ENCODE measurements at places on chromosomes 11 and 22.

GRCh38 chr22:39298241-39298987, 21.0 kb downstream of the RPL3 start:
- no peak for DNase-seq

DNA sequence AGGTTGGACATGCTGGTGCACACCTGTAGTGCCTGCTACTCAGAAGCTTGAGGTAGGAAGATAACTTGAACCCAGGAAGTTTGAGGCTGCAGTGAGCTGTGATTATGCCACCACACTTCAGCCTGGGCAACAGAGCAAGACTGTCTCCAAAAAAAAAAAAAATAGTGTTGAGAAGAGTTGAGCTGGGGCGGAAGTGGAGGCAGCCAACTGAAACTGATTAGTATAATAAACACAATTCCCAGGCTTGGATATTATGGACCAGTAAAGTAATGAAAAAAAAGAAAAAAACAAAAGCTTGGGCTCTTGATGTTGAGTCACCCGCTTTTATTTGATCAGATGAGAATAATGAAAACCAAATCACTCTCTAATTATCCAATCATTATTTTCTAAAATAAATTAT, 21.0 kb downstream of the LDLRAD3 start:
- DNase-seq, result no peak

DNA sequence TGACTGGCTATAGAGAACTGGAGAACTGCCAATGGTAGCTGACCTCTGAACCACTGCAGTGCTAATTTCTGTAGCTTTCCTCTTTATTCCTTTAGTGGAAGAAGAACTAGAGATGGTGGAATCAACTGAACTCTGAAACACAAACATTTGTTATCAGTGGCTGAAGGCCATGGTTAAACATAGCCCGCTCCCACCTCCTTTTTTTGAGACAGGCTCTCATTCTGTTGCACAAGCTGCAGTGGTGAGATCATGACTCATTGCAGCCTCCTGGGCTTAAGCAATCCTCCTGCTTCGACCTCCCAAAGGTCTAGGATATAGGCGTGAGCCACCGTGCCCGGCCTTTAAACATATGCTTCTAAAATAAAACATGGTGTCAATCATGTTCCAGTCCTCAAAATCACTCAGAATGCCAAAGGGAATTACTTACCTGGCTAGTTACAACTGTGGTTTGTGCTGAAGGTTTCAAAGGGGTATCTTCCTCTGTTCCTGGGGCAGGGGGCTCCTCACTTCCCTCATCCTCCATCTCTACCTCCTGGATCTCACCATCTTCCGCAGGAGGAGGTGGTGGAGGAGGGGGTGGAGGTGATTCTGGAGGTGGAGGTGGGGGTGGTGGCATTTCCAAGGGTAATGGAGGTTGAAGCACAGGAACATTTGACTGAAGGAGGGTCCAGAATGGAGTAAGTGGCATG, 9.0 kb upstream of the AGBL2 start:
- no peak for DNase-seq

GRCh38 chr11:128860571-128861361, 6.3 kb downstream of the KCNJ1 start:
- no peak for DNase-seq

- DNase-seq, result peak; percentile 62
Measured at GRCh38 chr11:120532832-120533196, 21.3 kb downstream of the GRIK4 start.

GRCh38 chr11:61293867-61294716, 1.0 kb downstream of the VWCE start:
- DNase-seq, result peak; percentile 79

- peak; percentile 51 for DNase-seq
Measured at GRCh38 chr22:43862074-43862881, at the start of gene SULT4A1. Gene SULT4A1 (minus strand): TSS chr22:43862513. CDS start chr22:43862382, 131 bp downstream.

GRCh38 chr11:124863826-124864165, 1.4 kb upstream of the ROBO3 start:
- DNase-seq, result no peak

- peak; percentile 47 for DNase-seq
Measured at GRCh38 chr11:20022363-20023081, 137.8 kb downstream of the DBX1 start.

DNA sequence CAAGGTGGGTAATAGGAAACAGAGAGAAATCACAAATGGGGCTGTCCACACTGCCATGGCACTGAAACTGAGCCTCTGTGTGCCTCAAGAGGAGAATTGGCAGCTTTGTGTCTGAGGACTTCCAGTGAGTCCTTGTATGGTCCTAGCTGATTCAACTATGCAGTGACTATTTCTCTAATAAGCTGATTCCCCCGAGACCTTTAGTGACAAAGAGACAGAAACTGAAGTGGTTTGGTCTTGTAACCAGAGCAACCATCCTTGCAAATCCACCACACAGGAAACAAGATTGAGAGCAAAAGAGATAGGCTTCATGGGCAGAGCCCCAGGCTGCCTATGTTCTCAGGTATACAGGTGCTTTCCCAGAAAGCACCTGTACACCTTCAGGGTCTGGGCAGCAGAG, 1038.5 kb downstream of the NTM start:
- no peak for DNase-seq

DNA sequence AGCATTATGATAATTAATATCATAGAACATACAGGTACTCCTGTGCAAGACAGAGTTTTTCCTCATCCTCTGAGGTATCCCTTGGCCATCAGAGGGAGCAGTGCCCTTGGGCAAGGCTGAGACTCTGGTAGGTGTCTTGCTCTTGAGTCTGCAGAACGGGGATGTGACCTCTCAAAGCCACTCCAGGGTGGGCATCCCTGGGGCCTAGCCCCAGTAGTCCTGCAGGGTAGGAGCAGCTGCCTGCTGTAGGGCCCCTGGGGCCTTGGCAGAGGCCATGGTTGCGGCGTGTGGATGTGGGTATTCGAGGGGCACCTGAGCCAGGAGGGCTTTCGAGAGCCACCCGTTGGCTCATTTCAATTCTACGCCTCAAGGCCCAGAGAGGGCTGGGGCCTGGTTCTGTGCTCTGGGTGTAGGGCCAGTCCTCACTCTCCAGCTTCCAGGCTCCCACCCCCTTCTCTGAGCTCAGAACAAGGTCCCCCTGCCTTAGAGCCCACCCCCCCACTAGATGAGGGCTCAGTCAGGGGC, 7.7 kb upstream of the OMP start:
- no peak for DNase-seq

DNA sequence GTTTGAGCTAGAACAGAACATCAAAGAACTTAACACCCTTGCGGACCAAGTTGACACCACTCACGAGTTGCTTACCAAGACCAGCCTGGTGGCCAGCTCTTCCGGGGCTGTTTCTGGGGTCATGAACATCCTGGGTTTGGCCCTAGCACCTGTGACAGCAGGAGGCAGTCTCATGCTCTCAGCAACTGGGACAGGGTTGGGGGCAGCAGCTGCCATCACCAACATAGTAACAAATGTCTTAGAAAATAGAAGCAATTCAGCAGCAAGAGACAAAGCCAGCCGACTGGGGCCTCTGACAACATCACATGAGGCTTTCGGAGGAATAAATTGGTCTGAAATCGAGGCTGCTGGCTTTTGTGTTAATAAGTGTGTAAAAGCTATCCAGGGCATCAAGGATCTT, 8.7 kb downstream of the APOL5 start:
- DNase-seq, result no peak

GRCh38 chr11:67500831-67501715, 4.1 kb downstream of the PITPNM1 start:
- DNase-seq, result no peak

- peak; percentile 54 for DNase-seq
Measured at GRCh38 chr22:22422629-22423112, 85.9 kb downstream of the ZNF280B start.

GRCh38 chr11:77630157-77630710, 7.4 kb downstream of the CLNS1A start:
- no peak for DNase-seq

DNA sequence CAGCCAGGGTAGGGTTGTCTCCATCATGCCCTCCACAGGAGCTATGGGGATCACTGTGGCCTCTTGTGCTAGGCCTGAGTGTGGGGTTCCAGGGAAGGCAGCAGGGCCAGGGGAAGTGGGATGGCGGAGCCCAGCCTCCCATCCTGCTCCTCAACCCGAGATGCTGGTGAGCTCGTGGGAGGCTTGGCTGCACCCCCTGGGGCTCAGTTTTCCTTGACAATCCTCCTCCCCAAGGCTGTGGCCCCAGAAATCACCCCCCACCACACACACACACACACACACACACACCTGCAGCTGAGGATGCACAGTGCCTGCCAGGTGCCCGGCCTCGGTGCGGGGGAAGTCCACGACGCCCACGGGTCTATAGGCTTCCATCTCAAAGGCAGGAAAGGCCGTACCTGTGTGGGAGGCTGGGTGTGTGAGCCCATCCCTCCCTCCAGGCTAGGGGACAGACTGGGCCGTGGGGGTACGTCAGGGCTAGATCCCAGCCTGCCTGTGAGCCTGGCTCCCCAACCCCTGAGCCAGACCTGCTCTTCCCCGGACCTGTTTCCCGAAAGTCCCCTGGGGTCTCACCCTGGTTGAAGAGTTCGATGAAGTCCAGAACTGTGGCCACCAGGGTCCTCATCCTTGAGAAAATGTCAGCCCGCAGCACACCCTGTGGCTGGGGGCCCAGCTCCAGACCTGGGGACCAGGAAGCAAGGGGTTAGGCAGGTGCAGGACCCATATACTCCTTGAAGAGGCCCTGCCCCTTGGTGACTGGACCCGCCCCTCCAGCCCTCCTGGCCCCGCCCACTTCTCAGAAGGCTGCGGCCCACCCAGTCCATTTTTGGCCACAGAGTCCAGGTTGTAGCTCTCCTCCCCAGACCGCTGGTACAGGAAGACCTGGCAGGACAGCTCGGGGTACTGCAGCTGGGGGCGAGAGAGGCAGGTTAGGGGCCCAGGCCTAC, 5.2 kb upstream of the TBX10 start:
- DNase-seq, result no peak

- no peak for DNase-seq
Measured at GRCh38 chr11:120392314-120392713, 56.1 kb downstream of the ARHGEF12 start.

DNA sequence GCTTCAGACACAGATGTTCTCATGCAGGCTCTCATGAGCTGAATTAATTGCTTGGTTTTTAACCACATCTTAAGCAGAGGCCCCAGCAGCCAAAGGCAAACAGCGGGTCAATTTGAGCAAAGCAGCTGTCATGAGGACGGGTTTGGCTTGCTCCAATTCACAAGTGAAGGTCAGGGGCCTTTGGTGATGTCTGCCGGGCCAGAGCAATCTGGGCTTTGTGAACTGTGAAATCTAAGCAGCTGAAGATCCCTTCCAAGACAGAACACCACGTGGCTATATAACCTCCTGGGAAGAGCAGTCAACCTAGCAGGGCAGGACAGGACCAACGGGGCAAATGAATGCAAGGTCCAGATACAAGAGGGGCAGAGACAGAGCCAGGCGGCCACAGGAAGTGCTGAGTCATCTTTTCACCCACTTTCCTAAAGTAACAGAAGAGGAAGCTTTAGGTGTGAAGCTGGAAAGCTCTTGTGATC, 187.3 kb upstream of the B3GAT1 start:
- DNase-seq, result no peak

DNA sequence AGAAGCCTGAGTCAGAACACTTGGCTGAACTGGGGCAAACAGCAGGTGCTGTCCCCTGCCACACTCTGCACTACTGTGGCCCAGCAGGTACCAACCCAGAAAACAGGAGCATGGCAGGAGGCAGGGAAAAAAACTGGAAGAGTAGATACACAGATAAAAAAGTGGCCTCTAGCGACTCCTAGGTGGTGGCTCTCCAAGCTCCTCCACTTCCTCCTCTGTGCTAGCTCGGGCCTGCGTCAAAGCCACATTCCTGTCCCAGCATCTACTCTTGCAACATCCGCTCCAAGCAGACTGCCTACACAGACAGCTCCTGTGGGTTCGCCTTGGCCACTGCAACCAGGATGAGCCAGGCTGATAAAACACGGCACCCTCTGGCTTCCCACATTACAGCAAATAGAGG, 6.9 kb downstream of the OR8B12 start:
- DNase-seq, result peak; percentile 17

Measured in lung (tissue), 17 donors.